Neural crest cell (in vitro differentiated cells): ENCODE measurements at places on chromosomes 1 and 21. TPM values are rescaled to one million over a fixed set of nuclear protein-coding genes. Genes with fewer than 3 reads are reported as not detected.

DNMT3L gene
- not detected in 2 replicates for total RNA-seq

NCAM2 gene
- total RNA-seq = 1.9 and 3.6 TPM in 2 replicates

DNA sequence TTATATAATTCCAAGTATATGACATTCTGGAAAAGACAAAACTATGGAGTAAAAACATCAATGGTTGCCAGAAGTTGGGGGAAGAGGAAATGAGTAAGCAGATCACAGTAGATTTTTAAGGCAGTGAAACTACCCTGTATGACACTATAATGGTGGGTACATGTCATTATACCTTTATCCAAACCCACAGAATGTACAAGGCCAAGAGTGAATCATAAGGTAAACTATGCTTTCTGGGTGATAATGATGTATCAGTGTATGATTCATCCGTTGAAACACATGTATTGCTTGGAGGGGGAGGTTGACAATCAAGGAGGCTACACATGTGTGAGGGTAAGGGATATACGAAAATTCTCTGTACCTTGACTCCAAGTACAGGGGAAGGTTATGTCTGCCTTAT is 862.7 kb downstream of the PLA2G4A start:
- no peak for DNase-seq

- DNase-seq = no peak
Measured at GRCh38 chr1:197312163-197312562, 44.1 kb downstream of the CRB1 start.

DNA sequence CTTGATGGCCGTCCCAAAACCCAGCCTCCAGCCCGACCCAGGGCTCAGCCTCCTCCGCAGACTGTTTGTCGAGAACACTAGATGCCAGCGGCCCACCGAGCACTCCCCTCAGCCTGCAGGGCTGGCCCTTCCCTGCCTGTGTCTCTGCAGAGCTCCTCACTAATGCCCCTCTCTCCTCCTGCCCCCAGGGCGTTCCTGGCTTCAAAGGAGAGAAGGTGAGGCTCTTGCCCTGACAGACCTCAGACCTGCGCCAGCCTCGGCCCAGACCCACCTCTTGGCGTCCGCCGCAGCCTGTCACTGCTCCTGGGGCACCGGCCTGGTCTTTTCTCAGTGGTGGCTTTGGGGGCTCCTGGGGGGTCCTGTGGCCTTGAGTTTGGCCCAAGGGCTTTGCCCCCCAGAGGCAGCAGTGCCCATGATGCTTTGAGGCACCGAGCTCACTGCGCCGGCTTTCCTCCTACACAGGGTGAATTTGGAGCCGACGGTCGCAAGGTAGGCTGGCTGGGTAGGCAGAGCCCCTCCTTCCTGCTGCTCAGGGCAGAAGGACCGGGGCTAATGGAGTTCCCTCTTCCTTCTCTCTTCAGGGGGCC is 18.4 kb downstream of the COL6A2 start:
- DNase-seq = no peak

DNA sequence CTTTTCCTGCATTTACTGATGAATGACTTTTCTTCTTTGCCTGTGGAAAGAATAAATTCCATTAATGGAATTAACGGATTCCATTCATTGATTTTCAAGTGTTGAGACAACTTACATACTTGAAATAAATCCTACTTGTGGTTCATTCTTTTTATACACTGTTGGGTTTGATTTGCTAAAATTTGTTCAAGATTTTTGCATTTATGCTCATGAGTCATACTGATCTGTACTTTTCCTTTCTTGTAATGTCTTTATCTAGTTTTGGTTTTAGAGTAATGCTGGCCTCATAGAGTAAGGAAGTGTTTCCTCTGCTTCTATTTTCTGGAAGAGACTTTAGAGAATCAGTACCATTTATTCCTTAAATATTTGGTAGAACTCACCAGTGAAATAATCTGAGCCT is 14.4 kb downstream of the UROD start:
- no peak for DNase-seq

DNA sequence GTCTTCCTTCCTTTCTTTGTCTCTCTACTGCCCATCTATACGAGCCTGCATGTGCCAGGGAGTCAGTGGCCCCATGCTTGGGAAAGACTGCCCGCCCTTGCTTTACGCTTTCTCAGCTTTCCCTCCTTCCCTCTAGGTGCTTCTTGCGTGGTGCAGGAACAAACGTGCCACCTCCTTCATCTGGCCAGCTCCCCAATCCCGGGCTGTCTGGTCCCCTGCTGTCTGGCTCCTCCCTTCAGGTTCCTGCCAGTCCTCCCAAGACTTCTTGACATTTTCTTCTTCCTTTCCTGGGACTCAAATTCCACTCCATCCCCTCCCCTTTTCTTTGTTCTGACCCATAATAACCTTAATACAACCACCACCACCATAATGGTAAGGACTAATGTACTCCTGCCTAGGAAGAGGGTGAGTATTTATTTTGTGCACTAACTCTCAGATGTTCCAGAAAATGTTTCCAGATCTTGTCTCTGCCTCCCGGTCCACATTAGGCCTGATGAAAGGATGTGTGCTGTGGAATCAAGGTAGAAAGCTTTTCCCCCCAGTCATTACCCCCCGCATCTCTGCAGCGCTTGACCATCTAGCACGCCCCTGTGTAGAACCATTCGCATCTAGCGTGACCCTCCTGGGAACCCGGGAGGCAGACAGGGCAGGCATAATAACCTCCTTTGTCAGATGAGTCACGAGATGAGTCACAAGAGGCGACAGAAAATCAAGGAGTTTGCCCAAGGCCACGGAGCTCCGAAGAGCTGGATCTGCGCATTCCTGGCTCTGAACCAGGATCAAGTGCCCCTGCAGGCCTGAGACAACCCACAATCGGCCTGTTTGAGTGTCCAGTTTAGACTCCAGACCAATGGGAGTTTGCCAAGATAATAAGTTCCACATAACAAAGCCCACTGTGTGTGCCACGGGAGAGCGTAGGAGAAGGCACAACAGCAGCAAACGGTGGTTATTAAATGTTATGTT is 60.1 kb upstream of the NEK2 start:
- DNase-seq = peak; percentile 27

- no peak for DNase-seq
Measured at GRCh38 chr21:44836666-44837471, 19.0 kb upstream of the SUMO3 start.

NEGR1 gene
- 0.58 and 1.1 TPM in 2 replicates for total RNA-seq

DNA sequence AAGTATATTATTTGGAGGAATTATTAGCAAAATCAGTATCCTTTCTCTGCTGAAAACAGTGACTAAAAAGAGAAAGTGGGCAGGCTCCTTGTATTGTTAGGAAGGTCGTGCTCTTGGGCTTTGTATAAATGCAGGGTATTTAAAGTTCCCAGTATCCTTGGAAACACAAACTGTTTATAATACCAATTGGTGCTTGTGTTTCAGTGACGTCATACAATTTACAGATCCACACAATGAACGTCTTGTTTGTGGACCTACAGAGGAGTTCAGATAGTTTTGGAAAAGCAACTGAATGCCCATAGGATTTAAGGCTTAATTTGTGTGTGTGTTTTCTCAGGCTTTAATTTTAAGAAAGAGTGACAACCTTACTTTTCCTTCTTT is 168.2 kb downstream of the RASAL2 start:
- no peak for DNase-seq

GRCh38 chr1:30166174-30166573 is 557.2 kb downstream of the MATN1 start:
- DNase-seq = no peak

DNA sequence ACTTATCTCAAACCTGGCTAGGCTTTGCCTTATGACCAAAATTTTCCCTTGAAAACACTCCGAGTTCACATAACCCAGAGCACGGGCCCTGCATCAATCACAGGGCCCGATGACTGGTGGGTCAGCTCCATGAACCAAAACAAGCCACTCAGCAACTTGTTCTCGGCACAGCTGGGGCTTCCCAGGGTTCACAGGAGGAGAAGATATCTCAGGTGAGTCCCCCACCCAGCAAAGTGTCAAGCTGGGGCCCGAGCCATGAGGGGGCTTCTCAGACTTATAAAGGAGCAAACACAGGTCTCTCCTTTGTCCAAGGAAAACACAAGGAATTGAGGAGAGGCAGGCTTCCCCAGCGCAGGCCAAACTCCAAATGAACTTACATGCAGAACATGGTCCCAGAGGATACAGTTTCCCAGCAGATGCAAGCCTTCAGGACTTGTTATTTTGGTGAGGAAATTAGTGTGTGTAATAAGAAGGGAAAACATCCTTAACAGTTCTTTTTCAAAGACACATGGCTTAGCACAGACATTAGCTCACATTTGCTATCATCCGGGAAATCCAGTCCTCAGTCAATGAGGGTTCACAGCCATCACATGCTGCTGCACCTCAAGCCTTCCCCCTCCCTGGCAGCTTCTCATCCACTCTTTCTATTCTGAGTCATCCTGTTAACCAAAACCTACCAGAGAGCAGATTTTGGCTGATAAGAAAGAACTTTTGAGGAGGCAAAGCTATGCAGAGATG is 98.1 kb upstream of the NFIA start:
- no peak for DNase-seq

GRCh38 chr1:150663321-150663720 is 33.6 kb downstream of the GOLPH3L start:
- DNase-seq = no peak
